ENCODE measurements at places on chromosomes 1 and 21.

- no peak for DNase-seq
Observed at GRCh38 chr1:232440325-232441035, 189.5 kb downstream of the SIPA1L2 start.

GRCh38 chr1:86466109-86466844 lies 2.5 kb upstream of the CLCA1 start:
- DNase-seq, result no peak

- no peak for DNase-seq
Observed at GRCh38 chr1:164716992-164717703, 158.2 kb downstream of the PBX1 start.

GRCh38 chr1:85245456-85245855 lies 14.0 kb downstream of the C1orf52 start:
- no peak for DNase-seq

DNA sequence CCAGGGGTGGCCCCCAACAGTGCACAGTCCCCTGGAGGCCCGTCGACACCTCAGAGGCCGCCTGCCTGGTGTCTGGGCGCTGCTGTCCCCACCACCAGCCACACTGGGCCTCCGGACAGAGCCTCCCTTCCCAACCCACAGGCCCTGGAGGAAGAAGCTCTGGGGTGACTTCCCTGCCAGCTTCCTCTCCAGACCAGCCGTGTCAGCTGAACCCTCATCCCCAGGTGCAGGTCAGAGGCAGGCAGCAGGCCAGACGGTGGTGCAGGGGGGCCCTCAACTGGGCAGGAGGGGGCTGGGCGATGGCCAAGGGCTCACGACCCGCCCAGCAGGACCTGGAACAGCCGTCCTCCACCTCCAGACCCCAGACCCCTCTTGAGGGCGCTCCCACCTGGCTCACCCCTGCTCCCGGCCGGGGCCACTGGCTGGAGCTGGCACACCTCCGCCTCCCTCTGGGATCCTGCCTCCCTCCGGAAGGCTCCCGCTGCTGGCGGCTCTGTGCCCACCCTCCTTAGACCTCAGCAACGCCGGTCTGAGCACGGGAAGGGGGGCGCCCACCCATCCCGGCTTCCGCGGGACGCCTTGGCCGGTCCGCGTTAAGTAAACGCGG lies 520 bp downstream of the TNFRSF18 start:
- no peak for DNase-seq

DNA sequence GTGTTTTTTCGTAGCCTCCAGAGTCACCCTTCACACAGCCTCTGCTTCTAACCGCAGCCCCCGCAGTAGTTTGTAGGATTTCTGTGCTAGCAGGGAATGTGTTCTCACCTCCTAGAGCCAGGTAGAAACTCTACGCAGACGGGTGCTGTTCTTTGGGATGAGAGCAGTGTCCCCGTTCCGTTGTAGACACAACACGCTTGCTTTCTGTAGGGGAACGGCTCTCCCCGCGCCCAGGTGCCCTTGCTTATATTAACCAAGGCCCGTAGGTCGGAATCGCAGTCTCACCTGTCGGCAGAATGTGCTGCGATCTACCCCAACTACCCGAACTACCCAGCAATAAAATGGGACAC lies 111.8 kb upstream of the NBPF11 start:
- DNase-seq, result no peak

DNA sequence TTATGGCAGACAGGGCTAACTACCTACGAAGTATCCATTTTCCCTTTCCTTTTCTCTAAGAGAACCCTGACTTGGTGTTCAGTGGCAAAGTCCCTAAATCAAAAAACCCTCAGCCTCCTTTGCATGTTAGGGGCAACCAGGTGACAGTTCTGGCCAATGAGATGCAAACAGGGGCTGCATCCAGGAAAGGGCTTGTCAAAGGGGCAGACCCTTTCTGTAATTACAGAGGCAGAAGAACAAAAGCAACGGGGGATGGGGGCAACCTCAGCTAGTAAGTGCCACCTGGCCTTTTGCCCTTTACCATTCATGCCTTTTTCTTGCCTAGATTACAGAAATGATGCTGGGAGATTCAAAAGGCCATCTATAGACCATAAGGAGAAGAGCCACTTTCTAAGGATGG lies 34.4 kb downstream of the GLUL start:
- DNase-seq, result no peak

GRCh38 chr1:171788696-171789095 lies 7.2 kb downstream of the METTL13 start:
- DNase-seq, result no peak

DNA sequence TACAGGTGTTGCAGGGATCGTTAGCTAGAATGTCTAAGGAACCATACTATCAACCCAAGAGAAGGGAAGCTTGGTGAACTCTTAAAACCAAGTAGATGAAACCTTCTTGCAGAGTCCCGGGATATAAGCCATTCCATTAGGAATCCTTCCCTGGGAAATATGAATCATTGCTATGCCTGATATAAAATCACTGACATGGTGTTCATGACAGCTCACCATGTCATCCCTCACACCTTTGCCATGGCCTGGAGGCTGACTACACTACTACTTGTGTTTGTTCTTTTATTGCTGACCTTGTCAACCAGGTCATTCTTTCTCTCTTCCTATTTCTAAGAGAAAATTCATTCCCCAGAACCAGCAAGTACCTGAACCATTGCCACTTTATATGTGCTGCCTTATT lies 12.1 kb downstream of the ST6GALNAC3 start:
- DNase-seq, result no peak

DNA sequence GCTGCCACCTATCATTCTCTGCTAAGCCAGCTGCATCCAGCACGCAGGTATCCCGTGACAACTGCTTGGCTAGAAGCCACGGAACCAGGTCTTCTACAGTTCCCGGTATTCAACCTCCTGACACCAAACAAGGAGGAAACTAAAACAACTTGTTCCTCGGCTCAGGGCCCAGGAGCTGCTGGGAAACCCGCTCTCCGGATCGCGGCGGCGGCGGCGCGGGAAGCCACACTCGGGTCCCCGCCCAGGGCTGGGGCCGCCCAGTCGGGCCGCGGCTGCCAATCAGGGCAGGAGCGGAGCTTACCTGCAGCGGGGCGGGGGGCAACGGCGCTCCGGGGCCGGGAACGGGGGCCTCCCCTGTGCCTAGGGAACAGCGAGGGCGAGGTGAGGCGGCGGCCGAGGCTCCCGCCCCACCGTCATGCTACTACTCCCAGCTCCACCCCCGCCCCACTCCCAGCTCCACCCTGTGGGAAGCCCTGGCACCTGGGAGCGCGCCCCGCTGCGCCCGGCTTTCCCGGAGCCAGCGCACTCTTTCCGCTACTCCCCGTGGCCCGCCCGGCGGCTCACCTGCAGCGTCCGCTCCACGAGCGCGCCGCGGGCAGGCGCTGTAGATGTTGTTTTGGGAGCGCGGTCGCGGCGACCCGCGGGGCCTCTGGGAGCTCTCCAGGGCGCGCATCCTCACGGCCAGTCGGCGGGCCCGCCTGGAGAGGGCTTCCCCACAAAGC lies 12.1 kb downstream of the IL24 start:
- DNase-seq, result peak; percentile 71

DNA sequence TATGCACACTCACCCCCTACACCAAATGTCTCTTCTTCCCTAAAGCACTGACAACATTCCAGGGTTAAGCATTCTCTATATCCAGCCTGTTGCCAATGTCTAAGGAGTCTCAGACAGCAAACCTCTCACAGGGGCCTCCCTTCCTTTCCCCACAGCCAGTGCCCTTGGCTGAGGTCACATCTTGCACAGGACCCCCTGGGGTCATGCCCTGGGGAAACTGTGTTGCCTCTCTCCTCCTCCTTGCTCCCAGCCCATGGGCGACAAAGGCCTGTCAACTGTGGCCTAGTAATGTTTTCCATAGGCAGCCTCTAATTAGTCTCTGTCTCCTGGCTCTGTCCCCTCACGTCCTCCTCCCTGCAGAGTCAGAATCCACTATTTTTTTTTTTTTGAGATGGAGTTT lies 54.6 kb downstream of the NENF start:
- no peak for DNase-seq

DNA sequence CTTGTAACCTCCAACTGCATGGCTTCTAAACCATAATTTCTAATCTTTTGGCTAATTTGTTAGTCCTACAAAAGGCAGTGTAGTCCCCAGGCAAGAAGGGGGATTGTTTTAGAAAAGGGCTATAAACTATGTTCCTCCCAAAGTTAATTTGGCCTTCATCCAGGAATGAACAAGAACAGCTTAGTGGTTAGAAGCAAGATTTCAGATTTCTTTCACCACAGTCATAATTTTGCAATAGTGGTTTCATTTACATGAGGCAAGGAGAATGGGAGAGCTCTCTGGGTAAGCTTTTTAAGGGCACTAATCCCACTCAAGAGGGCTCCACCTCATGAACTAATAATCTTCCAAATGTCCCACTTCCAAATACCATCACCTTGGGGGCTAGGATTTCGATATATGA lies 1353.9 kb downstream of the NCAM2 start:
- no peak for DNase-seq

DNA sequence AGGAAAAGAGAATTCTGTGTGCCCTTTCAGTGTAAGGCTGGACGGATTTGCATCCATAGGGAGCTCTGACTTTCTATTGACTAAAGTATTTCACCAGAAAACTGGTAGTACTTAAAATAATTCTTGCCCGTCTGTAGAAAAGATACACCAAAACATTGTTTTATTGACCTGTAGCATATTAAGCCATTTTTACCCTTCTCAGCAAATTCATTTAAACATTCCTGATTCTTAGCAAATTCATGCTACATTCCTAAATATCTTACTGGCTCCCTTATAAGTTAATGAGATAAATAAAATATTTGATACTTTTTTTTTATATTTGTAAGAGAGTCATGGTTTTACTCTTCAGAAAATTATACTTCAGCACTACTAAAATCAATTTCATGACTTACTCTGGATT lies 1.6 kb upstream of the IPP start:
- no peak for DNase-seq

DNA sequence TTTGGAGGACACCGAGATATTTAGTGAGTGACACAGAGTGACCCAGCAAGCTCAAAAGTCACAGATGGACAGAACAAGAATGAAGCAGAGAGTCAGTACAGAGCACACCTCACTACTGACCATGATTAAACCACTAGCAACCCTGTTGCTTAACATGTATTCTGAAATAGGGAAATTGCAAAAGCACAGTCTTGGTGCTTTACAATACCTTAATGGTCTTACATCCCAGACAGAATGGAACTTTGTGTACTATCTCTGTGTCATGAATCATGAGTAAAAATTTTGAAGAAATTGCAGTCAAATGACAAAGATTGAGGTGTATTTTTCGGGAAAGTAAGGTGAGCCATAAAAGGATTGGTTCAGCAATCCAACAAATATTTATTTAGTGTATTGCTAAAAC lies 2.7 kb upstream of the SAMSN1 start:
- DNase-seq, result no peak

DNA sequence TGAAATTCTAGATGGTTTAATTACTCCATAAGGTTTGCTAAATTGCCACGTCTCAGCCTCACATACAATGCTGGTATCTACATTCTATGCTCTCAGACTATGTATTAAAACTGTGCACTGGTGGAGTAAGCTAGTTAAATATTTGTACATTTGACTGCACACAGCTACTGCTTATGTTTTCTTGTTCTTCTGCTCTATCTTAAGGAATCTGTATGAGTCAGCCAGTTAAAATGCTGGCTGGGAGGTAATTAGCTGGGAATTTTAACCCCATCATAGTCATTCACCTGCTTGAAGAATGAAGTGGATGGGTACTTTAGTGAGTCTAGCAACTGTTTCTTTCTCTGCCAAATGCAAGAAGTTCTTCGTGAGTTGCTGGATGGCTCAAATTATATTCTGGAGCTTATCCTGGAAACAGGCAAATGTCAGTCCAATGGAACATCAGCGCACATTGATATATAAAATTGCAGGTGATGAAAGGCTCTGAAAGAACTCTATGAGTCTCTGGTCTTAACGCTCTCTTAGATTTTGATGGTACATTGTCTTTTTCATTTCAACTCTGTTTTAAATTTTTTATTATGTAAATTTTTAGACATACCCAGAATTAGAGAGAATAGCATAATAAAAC lies 83.4 kb downstream of the BACH1 start:
- DNase-seq, result no peak

GRCh38 chr1:61051719-61052394 lies 30.5 kb upstream of the NFIA start:
- no peak for DNase-seq

DNA sequence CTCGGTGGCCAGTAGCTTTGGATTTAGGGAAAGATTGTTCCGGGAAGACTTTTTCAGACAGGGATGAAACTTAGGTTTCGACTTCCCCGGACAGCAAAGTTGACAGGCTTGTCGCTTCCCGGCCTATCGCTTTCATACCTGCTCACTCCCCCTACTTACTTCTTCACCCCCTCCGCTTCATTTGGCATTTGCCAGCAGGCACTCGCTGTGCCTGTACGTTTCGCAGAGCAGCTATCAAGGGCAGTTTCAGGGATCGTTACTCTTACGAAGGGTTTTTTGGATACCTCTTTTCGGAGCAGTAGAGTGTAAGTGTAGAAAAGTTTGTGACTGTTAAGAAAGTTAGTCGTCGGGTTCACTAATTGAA lies 393 bp downstream of the BLZF1 start:
- DNase-seq, result peak; percentile 7

DNA sequence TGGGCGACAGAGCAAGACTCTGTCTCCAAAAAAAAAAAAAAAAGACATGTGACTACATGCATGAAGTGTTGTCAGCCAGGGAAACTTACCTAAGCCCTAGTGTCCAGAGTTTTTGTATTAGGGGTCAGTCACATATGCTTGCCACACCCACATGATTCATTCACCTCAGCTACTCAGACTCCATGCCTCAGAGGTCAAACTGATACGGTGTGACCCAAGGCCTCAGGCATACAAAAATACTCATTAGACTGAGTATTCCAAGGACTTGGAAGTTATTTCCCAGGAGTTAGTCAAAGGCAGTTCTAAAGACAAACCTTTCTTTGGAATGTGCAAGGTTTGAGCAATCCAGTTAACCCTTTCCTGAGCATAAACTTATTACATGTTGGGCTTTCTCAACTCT lies 6.3 kb upstream of the TRIM33 start:
- no peak for DNase-seq

GRCh38 chr1:97108179-97108578 lies 386.6 kb downstream of the PTBP2 start:
- DNase-seq, result no peak
